Naive thymus-derived CD8-positive, alpha-beta T cell (primary cell): ENCODE measurements at places on chromosomes 1 and 21.
A peak's percentile ranks its signal among the peaks of the same experiment; 100 is the strongest.

- no peaks in the 10 kb centered on the region for H3K27me3 ChIP-seq
- no peak for DNase-seq
- H3K4me3 ChIP-seq, result no peak overlapping the region
- H3K36me3 ChIP-seq, result peaks cover 98% of the 10 kb centered on the region
- H3K4me1 ChIP-seq, result peaks cover 8% of the 10 kb centered on the region
- peak overlapping the region; percentile 5 for H3K27ac ChIP-seq
Observed at GRCh38 chr1:30964706-30965105, 56.1 kb upstream of the SDC3 start.

GRCh38 chr1:10718083-10718415, 78.4 kb downstream of the CASZ1 start:
- no peak for DNase-seq
- peaks cover 2% of the 10 kb centered on the region for H3K27me3 ChIP-seq
- no peak overlapping the region for H3K4me3 ChIP-seq
- H3K4me1 ChIP-seq, result peaks cover 1% of the 10 kb centered on the region

- no peak overlapping the region for H3K27ac ChIP-seq
- H3K27me3 ChIP-seq, result no peaks in the 10 kb centered on the region
- no peak for DNase-seq
- no peak overlapping the region for H3K4me3 ChIP-seq
- no peaks in the 10 kb centered on the region for H3K36me3 ChIP-seq
Observed at GRCh38 chr1:236149003-236149595, 6.8 kb downstream of the GPR137B start.

GRCh38 chr1:224432672-224433040, 1.9 kb downstream of the WDR26 start:
- peaks cover 56% of the 10 kb centered on the region for H3K4me1 ChIP-seq
- DNase-seq, result no peak
- H3K27ac ChIP-seq, result peak overlapping the region; percentile 89
- peak overlapping the region; percentile 97 for H3K4me3 ChIP-seq

DNA sequence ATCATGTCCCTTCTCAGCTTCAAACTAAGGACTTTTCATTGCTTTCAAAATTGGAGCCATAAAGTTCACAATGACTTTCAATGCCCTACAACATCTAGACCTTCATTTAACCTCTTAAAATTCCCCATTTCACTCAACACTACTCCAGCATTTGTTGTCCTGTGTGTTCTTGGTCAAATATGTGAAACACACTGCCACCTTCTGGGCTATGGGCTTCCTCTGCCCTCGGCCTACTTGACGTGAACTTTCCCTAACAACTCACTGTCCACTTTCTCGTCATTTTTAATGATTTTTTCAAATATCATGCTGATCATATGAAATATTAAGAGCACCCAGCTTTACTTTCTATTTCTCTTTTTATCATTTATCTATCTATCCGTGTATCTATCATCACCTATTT, 2018.4 kb downstream of the NCAM2 start:
- no peaks in the 10 kb centered on the region for H3K4me1 ChIP-seq
- DNase-seq, result no peak
- H3K4me3 ChIP-seq, result no peak overlapping the region
- H3K36me3 ChIP-seq, result no peaks in the 10 kb centered on the region

GRCh38 chr1:181647314-181648035, 164.2 kb downstream of the CACNA1E start:
- no peak for DNase-seq
- no peaks in the 10 kb centered on the region for H3K36me3 ChIP-seq
- H3K4me3 ChIP-seq, result no peak overlapping the region
- H3K4me1 ChIP-seq, result no peaks in the 10 kb centered on the region
- peaks cover 33% of the 10 kb centered on the region for H3K27me3 ChIP-seq

- no peak overlapping the region for H3K27ac ChIP-seq
- DNase-seq, result no peak
- peaks cover 22% of the 10 kb centered on the region for H3K4me1 ChIP-seq
- no peaks in the 10 kb centered on the region for H3K27me3 ChIP-seq
Observed at GRCh38 chr1:56910441-56910985, 55.3 kb downstream of the C8B start.

DNA sequence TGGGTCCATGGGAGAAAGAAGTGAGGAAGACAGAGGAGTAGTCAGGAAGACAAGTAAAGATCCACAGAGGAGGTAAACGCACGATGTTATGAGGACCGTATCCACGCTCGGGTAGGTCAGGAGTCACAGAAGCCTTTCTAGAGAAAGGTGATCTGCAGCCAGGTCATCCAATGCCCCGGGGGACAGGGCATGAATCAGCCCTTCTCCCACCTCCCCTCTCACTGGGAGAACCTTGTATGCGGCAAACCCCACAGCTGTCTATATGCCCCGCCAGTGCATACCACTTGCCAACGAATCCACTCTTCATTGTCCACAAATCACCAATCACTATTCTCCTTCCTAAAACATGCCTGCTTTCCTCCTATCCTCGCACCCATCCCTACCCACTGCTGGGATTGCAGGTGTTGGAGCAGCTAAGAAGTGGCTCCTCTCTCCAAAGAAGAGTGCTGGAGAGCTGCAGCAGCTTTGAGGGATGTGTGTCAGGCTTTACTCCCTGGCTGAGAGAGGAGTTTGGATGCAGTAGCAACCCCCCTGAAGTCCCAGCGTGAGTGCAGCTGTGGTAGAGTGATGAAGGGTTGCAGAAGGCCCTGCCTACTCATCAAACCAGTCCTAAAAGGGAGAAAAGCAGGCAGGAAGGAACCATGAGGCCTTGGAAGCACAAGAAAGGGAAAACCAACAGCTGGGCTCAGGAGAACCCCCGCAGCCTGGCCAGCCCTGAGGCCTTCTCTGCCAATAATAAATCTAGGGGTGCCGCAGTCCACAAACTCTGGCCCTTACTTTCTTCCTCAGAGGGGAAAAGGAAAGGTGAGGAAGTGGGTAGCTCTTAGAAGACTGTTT, 102.2 kb upstream of the GADD45A start:
- H3K36me3 ChIP-seq, result no peaks in the 10 kb centered on the region
- no peak for DNase-seq
- H3K4me3 ChIP-seq, result no peak overlapping the region
- H3K27ac ChIP-seq, result no peak overlapping the region

DNA sequence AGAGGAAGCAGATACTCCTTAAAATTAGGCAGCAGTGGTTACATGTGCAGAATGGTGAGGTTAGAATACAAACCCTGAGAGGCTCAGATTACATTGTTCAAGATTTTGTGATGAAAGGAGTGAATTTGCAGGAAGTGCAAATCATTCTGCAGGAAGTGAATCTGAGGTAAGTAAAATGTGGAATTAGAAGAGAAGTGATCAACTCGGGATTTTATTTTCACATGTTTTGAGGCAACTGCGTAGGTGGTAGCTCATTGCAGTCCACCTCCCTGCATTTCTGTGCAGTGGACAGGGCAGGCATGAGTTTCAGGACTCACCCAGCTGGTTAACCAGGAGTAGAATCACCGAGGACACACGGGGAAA, 2.1 kb upstream of the PLA2G2C start:
- no peaks in the 10 kb centered on the region for H3K27me3 ChIP-seq
- no peak overlapping the region for H3K4me3 ChIP-seq
- no peak for DNase-seq
- peaks cover 47% of the 10 kb centered on the region for H3K4me1 ChIP-seq
- no peak overlapping the region for H3K27ac ChIP-seq

DNA sequence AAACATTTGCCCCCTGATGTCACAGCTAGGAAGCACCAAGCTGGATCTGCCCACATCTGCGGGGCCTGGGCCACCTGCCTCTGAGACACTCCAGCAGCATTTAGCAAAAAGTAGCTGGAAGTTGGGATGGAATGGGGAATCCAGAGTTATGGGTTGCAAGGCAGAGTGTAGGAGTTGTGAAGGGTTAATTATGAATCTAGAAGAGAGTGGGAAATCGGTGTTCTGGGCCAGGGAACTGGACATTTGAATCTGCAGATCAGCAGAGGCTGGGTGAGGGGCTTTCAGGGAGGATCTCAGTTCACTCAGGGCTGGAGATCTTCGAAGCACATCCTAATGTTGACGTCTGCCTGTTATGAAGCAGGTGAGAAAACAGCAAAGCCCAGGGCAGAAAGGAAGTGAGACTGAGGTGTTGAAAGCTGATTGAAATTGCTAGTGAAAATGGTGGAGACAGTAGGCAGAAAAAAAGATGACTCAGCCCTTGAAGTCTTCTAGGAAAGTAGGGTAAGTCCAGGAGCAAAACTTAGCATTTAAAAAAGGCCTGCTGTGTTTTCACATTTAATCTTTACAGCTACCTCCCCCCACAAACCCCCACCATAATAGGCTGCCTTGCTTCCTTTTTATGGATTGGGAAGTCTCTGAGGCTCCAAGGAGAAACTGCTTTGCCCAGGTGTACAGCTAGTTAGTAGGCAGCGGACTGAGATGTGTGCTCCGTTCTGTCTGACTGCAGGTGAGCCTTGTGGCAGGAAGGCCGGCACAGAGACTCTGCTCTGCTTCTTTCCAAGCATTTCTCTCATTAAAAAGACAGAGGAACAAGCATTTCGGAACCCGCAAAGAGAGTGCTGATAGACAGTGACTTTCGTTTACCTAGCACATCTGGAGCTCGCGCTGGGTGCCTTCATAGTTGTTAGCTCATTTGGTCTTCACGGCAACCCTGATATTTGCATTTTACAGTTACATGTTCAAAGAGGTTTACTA, 7.2 kb downstream of the VANGL1 start:
- H3K27me3 ChIP-seq, result peaks cover 2% of the 10 kb centered on the region
- no peak overlapping the region for H3K4me3 ChIP-seq
- H3K27ac ChIP-seq, result no peak overlapping the region
- no peaks in the 10 kb centered on the region for H3K36me3 ChIP-seq
- H3K4me1 ChIP-seq, result no peaks in the 10 kb centered on the region

- peak overlapping the region; percentile 45 for H3K27ac ChIP-seq
- no peaks in the 10 kb centered on the region for H3K27me3 ChIP-seq
- DNase-seq, result no peak
- peaks cover 16% of the 10 kb centered on the region for H3K36me3 ChIP-seq
- peaks cover 37% of the 10 kb centered on the region for H3K4me1 ChIP-seq
- H3K4me3 ChIP-seq, result no peak overlapping the region
Observed at GRCh38 chr21:34802180-34802899, 133.5 kb downstream of the CLIC6 start.

DNA sequence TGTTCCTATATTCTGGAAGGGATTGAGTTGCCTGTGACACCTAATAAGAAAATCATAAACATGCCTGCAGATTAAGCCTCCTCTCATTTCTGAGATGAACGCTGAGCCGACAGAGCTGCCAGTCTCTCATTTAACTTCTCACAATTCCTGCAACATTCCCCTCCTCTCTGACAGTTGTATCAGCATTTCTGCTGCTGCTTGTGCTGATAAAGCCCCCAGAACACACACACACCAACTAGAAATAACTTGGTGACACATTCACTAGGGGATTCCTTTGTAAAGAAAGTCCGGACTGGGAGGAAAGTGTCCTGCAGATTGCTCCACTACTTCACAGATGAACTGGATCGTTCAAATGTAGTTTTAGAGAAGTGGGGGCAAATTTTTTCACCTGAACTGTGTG, 437.3 kb downstream of the PLA2G4A start:
- no peaks in the 10 kb centered on the region for H3K36me3 ChIP-seq
- H3K4me3 ChIP-seq, result no peak overlapping the region
- DNase-seq, result no peak
- no peaks in the 10 kb centered on the region for H3K27me3 ChIP-seq

- no peak overlapping the region for H3K4me3 ChIP-seq
- H3K36me3 ChIP-seq, result no peaks in the 10 kb centered on the region
- H3K4me1 ChIP-seq, result peaks cover 18% of the 10 kb centered on the region
Observed at GRCh38 chr1:24704411-24705259, 40.6 kb upstream of the CLIC4 start.

- H3K27ac ChIP-seq, result no peak overlapping the region
- H3K4me1 ChIP-seq, result no peaks in the 10 kb centered on the region
- no peaks in the 10 kb centered on the region for H3K36me3 ChIP-seq
- H3K4me3 ChIP-seq, result no peak overlapping the region
- peaks cover 25% of the 10 kb centered on the region for H3K27me3 ChIP-seq
Observed at GRCh38 chr1:159594625-159595405, 7.2 kb downstream of the APCS start.

DNA sequence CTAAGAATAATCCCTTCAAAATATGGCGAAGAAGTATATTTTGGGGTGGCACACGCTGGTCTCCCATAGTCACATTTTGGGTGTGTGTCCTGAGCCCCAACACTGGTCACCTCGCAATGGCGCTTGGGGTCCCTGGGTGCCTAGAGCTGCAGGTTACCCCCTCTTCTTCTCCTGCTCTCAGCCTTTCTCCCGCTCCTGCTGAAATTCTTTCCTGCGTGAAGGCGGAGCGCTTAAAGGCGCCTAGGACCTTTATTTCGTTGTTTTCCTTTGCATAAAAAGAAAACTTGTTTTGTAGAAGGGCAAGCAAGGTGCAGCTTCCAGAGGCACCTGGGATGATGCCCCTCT, 339 bp upstream of the PIK3CD start:
- H3K4me1 ChIP-seq, result peaks cover 85% of the 10 kb centered on the region
- peaks cover 4% of the 10 kb centered on the region for H3K36me3 ChIP-seq
- peak overlapping the region; percentile 100 for H3K4me3 ChIP-seq
- H3K27ac ChIP-seq, result peak overlapping the region; percentile 99
- DNase-seq, result no peak

GRCh38 chr1:198162091-198162767, 5.4 kb downstream of the NEK7 start:
- H3K36me3 ChIP-seq, result no peaks in the 10 kb centered on the region
- no peaks in the 10 kb centered on the region for H3K27me3 ChIP-seq
- H3K4me3 ChIP-seq, result peak overlapping the region; percentile 46
- H3K4me1 ChIP-seq, result peaks cover 98% of the 10 kb centered on the region
- no peak for DNase-seq

DNA sequence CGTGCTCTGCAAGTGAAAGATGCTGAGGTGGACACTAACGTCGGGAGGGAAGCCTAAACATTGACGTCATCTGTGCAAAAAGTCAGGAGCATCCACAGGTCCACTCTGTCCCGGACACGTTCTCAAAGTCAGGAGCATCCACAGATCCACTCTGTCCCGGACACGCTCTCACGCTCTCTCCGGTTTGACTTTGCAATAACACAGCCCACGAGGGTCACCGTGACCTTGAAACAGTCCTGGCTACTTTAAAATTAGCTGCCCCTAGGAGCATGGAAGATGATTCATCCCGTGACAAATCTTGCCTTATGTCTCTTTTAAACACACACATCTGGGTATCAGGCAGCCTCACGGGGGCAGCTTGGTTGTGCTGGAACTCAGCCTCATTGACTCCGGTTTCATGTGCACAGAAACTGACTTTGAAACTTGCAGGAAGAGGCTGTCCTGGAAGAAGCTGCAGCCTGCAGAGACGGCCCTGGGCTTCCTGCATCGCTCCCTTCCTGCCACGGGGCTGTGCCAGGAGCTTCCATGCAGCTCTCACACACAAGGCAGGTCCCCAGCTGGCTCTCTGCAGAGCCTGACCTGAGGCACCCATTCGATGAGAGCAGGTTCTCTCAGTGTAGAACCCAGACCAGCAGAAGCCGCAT, 18.1 kb upstream of the COL18A1 start:
- DNase-seq, result peak; percentile 21
- H3K27me3 ChIP-seq, result peaks cover 19% of the 10 kb centered on the region
- H3K36me3 ChIP-seq, result no peaks in the 10 kb centered on the region
- no peak overlapping the region for H3K4me3 ChIP-seq
- H3K4me1 ChIP-seq, result no peaks in the 10 kb centered on the region
- H3K27ac ChIP-seq, result no peak overlapping the region

DNA sequence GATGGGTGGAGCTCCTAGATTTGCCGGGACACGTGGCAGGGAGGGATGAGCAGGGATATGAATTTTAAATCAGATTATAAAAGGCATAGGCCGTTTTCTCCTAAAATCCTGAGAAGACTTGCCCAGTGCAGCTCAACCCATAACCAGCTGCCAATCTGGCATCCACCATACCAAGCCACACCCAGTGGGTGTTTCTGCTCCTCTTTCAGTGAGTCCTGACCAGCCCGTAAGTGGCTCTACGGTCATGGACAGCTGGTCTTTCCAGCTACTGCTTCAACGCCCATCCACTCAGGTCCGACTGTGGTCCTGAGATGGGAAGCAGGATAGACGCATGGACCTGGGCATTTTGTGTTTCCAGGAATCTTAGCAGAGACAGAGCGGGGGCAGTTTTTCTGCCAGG, 107.2 kb downstream of the LAMC2 start:
- H3K4me3 ChIP-seq, result no peak overlapping the region
- no peak for DNase-seq
